Fibroblast of villous mesenchyme (primary cell): ENCODE measurements at places on chromosomes 7 and 10. TPM values are rescaled to one million over a fixed set of nuclear protein-coding genes. Genes with fewer than 3 reads are reported as not detected.

- DNase-seq, result no peak
Observed at GRCh38 chr7:45187089-45187945, 29.7 kb downstream of the RAMP3 start.

GRCh38 chr10:131049016-131049415 is 262.5 kb downstream of the TCERG1L start:
- no peak for DNase-seq

The ASAH2 gene
- 1.3 and 1.6 TPM in 2 replicates for total RNA-seq

The FAM25A gene
- not detected in 2 replicates for total RNA-seq

The TSPAN15 gene
- 5.5 and 6.0 TPM in 2 replicates for total RNA-seq

The SYT15B gene
- 0.32 TPM in 1 of 2 replicates, not detected in the other for total RNA-seq
